ENCODE measurements at places on chromosomes 2 and 18.

GRCh38 chr2:59204040-59204439 lies 962.9 kb upstream of the FANCL start:
- DNase-seq, result no peak

DNA sequence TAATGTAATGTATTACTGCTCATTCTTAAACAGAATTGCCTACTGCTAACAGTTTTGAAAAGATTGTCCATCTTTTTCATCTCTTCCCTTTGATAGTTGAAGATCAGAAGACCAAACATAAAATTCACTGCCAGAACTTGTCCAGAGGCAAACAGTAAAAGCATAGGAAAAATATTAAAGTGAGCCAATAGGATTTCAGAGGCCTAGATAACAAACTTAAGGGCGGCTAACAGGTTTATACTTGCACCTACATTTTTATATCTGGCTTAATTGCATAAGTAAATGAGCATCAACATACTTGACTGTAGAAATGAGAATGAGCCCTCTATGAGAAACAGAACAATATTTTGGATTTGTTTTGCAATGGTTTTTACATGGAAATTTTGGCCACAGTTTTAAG lies 30.3 kb downstream of the ZC3H15 start:
- no peak for DNase-seq

GRCh38 chr2:144102386-144102785 lies 417.5 kb downstream of the ZEB2 start:
- no peak for DNase-seq

- DNase-seq, result no peak
These were observed 24.7 kb downstream of the ASB18 start for GRCh38 chr2:236239276-236240065.

- DNase-seq, result no peak
These were observed 24.4 kb upstream of the FRZB start for GRCh38 chr2:182890773-182891378.

GRCh38 chr18:61784834-61785233 lies 108.0 kb downstream of the RNF152 start:
- DNase-seq, result no peak

- DNase-seq, result no peak
These were observed 139.2 kb downstream of the MGAT5 start for GRCh38 chr2:134393075-134393461.

- DNase-seq, result no peak
These were observed 888.8 kb downstream of the LRP1B start for GRCh38 chr2:141242008-141242407.
